Activated naive CD4-positive, alpha-beta T cell treated with anti-CD3 and anti-CD28 coated beads, Interleukin-2, amount 50 U/mL, for 72 hours (primary cell): ENCODE measurements at places on chromosomes 16 and 17. TPM values are rescaled to one million over a fixed set of nuclear protein-coding genes. Genes with fewer than 3 reads are reported as not detected.

KRTAP4-9 gene
- not detected for total RNA-seq

TLCD1 gene
- total RNA-seq: 10.2 TPM

DNA sequence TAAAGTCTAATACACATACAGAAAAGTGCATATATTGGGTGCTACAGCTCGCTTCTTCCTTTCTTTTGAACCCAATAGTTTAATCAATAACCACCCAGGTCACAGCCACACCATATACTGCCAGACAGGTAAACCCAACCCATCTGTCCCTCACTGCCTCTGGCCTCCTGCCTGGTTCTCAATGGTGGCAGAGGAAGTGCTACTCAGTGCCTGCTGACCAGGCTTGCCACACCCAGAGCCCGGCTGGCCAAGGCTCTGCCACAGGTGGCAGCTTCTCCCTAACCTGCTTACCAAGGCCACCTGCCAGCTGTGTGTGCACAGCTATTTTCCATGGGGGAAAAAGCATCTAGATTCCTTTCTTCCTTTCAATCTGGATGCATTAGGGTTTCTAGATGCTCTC, 584 bp downstream of the PMP22 start:
- DNase-seq: no peak

COQ7 gene
- 20.4 TPM for total RNA-seq

CLEC16A gene
- total RNA-seq: 28.0 TPM
